ENCODE measurements at places on chromosomes 11 and 22.

DNA sequence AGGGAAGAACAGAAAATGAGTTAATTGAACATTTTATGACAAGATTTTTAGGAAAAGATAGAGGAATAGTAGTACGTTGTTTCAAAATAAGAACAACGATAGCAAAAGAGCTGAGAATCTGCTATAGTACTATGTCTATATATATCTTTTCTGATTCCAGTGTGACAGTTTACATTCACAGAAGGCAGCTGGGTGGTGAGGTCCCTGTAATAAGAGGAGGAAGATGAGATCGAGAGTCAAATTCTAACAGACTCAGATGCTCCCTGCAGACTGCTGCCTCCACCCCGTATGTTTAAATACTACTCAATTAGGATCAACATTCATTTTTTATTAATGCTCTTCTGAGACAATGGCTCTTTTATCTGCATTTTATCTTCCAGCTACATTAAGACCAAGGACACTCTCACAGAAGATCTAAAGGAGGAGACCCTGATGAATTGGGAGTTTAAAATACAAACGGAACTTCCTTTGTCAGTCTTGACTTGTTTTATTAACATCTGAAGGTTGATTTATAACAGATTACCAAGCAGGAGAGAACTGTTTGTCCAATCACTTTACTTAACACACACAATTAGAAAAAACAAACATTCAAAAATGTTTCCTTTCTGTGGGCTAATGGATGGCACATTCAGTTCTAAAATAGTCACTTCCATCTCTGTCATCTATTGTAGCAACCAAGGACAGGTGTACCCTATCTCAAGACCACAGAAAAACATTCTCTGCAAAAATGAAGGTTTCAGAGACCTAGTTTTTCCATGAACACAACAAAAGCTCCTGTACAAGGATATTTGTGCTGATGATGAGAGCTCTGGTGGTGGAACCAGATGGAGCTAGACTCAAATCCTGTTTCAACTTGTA is 240.2 kb downstream of the CADM1 start:
- no peak overlapping the region for H3K27ac ChIP-seq
- no peak overlapping the region for H3K4me3 ChIP-seq
- H3K4me1 ChIP-seq, result peaks cover 2% of the 10 kb centered on the region
- no peaks in the 10 kb centered on the region for H3K36me3 ChIP-seq

DNA sequence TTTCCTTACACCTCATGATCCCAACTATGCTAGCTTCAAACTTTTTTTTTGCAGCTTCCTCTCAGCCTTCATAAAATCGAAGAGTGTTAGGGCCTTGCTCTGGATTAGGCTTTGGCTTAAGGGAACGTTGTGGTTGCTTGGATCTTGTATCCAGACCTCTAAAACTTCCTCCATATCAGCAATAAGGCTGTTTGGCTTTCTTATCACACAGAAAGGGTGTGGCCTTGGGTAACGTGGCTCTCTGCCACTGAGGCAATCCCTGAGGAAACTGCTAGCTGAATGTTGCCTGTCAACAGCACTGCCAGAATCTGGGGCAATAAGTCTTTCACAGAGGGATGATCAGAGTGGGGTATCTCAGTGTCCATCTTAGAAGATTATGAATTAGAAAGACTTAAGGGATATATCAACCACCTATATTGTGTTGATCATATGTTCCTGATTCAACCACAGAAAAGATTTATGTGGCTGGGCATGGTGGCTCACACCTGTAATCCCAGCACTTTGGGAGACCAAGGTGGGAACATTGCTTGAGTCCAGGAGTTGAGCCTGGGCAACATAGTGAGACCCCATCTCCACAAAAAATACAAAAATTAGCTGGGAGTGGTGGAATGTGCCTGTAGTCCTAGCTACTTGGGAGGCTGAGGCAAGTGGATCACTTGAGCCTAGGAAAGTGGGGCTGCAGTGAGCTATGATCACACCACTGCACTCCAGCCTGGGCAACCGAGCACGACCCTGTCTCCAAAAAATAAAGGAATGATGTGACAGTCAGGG is 12.5 kb upstream of the CUL5 start:
- no peaks in the 10 kb centered on the region for H3K36me3 ChIP-seq
- no peak overlapping the region for H3K4me3 ChIP-seq
- no peaks in the 10 kb centered on the region for H3K4me1 ChIP-seq
- no peak for DNase-seq

- no peaks in the 10 kb centered on the region for H3K27me3 ChIP-seq
- DNase-seq, result peak; percentile 34
- H3K4me1 ChIP-seq, result peaks cover 22% of the 10 kb centered on the region
- H3K4me3 ChIP-seq, result peak overlapping the region; percentile 84
- peaks cover 3% of the 10 kb centered on the region for H3K36me3 ChIP-seq
Observed at GRCh38 chr22:38706101-38706900, 557 bp downstream of the GTPBP1 start.

GRCh38 chr22:39943953-39944872 is 16.0 kb upstream of the TMA7B start:
- no peak overlapping the region for H3K4me3 ChIP-seq
- H3K27ac ChIP-seq, result no peak overlapping the region
- no peaks in the 10 kb centered on the region for H3K36me3 ChIP-seq
- peaks cover 5% of the 10 kb centered on the region for H3K27me3 ChIP-seq

DNA sequence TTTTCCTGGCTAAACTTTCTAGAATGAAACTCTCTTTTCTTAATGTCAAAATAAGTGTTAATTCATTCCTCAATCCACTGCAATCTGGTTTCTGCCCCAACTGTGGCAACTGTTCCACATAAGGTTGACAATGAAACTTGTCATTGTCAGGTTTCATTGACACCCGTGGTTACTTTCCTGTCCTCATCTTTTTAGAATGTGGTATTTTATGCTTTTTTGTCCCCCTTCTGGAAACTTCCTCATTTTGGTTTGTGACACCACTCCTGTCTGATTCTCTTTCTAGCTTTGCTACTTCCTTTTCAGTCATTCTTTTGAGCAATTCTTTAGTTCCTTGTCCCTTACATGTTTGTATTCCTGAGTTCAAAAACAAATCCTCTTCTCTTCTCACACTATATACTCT is 7.5 kb upstream of the PDE3B start:
- no peaks in the 10 kb centered on the region for H3K27me3 ChIP-seq
- no peak overlapping the region for H3K4me3 ChIP-seq
- no peak for DNase-seq
- no peaks in the 10 kb centered on the region for H3K4me1 ChIP-seq
- no peaks in the 10 kb centered on the region for H3K36me3 ChIP-seq

GRCh38 chr11:133936136-133936535 is 20.6 kb downstream of the IGSF9B start:
- H3K36me3 ChIP-seq, result no peaks in the 10 kb centered on the region
- DNase-seq, result no peak
- H3K27ac ChIP-seq, result no peak overlapping the region
- H3K4me1 ChIP-seq, result no peaks in the 10 kb centered on the region

DNA sequence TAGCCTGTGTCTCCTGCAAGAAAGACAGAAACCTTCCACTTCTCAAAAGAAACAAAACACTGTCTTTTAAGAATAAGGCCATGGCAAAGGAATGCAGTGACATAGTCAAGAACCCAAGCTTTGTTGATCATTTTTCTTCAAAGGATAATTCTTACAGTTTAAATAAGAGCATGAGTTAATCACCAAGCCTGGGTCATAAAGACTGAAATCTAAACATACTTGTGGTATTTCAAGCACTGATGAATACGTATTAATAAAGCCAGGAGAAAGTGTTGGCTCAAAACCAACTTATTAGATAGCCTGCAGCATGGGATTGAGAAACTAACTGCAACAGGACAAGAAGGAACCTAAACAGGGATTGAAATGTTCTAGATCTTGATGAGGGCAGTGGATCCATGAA is 143.3 kb upstream of the MTNR1B start:
- DNase-seq, result no peak
- no peak overlapping the region for H3K27ac ChIP-seq
- H3K4me1 ChIP-seq, result peaks cover 15% of the 10 kb centered on the region
- no peaks in the 10 kb centered on the region for H3K27me3 ChIP-seq
- no peaks in the 10 kb centered on the region for H3K36me3 ChIP-seq

GRCh38 chr11:8006349-8006977 is 19.3 kb downstream of the EIF3F start:
- H3K36me3 ChIP-seq, result no peaks in the 10 kb centered on the region
- H3K27me3 ChIP-seq, result no peaks in the 10 kb centered on the region
- no peaks in the 10 kb centered on the region for H3K4me1 ChIP-seq
- no peak overlapping the region for H3K4me3 ChIP-seq
- DNase-seq, result peak; percentile 71
- H3K27ac ChIP-seq, result no peak overlapping the region

GRCh38 chr22:44891293-44891747 is 118.5 kb downstream of the PHF21B start:
- H3K4me3 ChIP-seq, result no peak overlapping the region
- no peaks in the 10 kb centered on the region for H3K4me1 ChIP-seq
- H3K27me3 ChIP-seq, result peaks cover 4% of the 10 kb centered on the region

DNA sequence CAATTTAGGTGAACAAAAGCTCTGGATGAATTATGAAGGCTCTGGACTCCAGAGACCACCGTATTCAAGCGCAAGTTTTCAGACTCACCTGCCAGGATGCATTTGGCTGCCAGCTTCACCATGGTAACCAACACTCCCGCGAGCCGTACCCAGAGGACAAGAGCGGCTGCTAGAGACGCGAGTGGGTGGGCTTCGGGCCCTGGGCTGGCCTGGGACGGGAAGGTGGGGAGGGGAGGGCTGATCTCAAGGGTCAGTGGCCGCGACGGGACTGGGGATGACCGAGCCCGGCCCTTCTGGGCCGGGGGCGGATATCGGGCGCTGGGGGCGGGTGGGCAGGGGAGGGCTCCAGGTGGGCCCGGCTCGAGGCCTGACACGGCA is 344 bp downstream of the IFT27 start:
- H3K36me3 ChIP-seq, result peaks cover 7% of the 10 kb centered on the region
- H3K4me1 ChIP-seq, result peaks cover 12% of the 10 kb centered on the region
- peak overlapping the region; percentile 62 for H3K27ac ChIP-seq
- H3K27me3 ChIP-seq, result no peaks in the 10 kb centered on the region

DNA sequence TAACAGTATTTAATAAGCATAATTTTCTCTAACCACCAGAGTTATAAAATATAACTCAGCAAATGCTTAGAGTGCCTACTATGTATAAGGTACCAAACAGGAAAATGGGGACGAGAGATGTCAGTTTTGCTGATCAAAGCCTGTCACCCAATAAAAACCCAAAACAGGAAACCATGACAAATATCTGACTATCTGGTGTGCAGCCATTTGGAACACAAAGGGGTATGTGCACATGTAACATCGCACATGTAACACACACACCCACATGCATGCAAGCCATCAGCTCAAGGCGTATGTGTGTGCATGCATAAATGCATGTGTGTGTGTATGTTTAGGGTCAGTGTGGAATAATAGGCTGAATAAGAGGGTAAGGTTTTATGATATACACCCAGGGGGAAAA is 64.2 kb downstream of the PRR5L start:
- no peaks in the 10 kb centered on the region for H3K4me1 ChIP-seq
- H3K36me3 ChIP-seq, result no peaks in the 10 kb centered on the region
- DNase-seq, result no peak
- H3K4me3 ChIP-seq, result no peak overlapping the region
- no peak overlapping the region for H3K27ac ChIP-seq

- H3K27ac ChIP-seq, result no peak overlapping the region
- no peak for DNase-seq
- H3K36me3 ChIP-seq, result no peaks in the 10 kb centered on the region
- no peaks in the 10 kb centered on the region for H3K27me3 ChIP-seq
Observed at GRCh38 chr11:114616516-114616915, 20.9 kb upstream of the NXPE4 start.

GRCh38 chr11:59849129-59849528 is 3.8 kb upstream of the CBLIF start:
- H3K4me3 ChIP-seq, result no peak overlapping the region
- no peaks in the 10 kb centered on the region for H3K4me1 ChIP-seq
- H3K27me3 ChIP-seq, result no peaks in the 10 kb centered on the region
- no peak overlapping the region for H3K27ac ChIP-seq
- H3K36me3 ChIP-seq, result no peaks in the 10 kb centered on the region

- no peak overlapping the region for H3K4me3 ChIP-seq
- H3K36me3 ChIP-seq, result peaks cover 5% of the 10 kb centered on the region
- no peaks in the 10 kb centered on the region for H3K27me3 ChIP-seq
- no peak overlapping the region for H3K27ac ChIP-seq
- DNase-seq, result no peak
Observed at GRCh38 chr11:103125462-103125861, 16.2 kb downstream of the DYNC2H1 start.

- peak; percentile 65 for DNase-seq
- H3K4me3 ChIP-seq, result no peak overlapping the region
Observed at GRCh38 chr11:82701847-82702520, 31.7 kb downstream of the FAM181B start.

- H3K36me3 ChIP-seq, result no peaks in the 10 kb centered on the region
- DNase-seq, result peak; percentile 56
- no peaks in the 10 kb centered on the region for H3K27me3 ChIP-seq
Observed at GRCh38 chr11:88552379-88553062, 215.0 kb upstream of the CTSC start.

DNA sequence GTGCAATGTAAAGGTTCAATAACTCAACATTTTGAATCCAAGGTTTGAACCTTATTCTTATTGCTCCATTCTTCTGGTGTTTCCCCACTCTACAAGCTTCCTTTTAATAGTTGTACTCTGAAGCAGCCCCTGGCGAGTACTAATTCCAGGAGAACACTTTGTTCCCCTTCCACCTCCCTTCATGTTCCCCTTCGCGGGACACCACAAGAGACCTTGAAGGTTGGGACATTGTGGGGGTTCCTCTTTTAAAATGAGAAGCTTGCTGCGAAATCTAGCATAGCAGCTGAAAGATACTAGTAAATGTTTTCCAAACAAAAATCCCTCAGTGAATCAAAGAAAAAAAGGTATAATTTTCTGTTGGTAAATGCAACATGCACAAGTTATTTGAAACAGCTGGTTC is 626.3 kb upstream of the LRRC4C start:
- no peak overlapping the region for H3K27ac ChIP-seq
- H3K4me3 ChIP-seq, result no peak overlapping the region
- no peaks in the 10 kb centered on the region for H3K27me3 ChIP-seq
- no peaks in the 10 kb centered on the region for H3K4me1 ChIP-seq

DNA sequence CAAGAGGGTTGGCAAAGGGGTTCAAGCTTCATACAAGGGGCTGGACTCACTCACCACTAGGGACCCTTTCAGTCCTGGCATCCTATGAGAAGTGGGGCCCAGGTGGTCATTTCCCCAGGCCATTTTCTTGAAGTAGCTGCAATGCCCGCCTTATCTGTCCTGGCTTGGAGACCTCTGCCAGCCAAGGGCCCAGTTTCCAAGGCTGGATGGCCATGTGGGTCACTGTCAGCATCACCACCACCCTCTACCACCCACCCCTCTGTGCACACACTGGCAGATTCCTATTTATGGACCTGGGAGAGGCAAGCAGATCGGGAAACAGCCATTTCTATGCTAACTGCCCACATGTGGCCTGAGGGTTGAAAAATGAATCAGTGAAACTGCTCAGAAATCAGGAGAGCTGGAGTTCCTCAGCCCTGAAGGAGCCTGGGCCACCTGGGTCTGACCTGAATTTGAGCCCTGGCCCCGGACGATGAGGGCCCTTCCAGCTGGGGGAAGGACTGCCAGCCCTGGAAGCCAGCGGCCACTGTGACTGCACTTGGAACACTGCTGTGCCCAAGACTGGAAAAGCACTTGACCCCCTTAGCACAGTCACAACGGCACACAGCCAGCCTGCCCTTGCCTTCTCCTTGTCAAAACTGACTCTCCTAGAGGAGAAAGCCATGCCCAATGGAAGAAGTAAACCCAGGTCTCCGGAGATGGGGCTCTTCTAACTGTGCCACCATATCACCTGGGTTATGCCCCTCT is 442.2 kb downstream of the BUD13 start:
- H3K27me3 ChIP-seq, result no peaks in the 10 kb centered on the region
- H3K4me3 ChIP-seq, result no peak overlapping the region
- no peak overlapping the region for H3K27ac ChIP-seq
